ENCODE measurements at places on chromosomes 12 and 14.

GRCh38 chr12:112294793-112295192 is 87.4 kb downstream of the HECTD4 start:
- no peak for DNase-seq

DNA sequence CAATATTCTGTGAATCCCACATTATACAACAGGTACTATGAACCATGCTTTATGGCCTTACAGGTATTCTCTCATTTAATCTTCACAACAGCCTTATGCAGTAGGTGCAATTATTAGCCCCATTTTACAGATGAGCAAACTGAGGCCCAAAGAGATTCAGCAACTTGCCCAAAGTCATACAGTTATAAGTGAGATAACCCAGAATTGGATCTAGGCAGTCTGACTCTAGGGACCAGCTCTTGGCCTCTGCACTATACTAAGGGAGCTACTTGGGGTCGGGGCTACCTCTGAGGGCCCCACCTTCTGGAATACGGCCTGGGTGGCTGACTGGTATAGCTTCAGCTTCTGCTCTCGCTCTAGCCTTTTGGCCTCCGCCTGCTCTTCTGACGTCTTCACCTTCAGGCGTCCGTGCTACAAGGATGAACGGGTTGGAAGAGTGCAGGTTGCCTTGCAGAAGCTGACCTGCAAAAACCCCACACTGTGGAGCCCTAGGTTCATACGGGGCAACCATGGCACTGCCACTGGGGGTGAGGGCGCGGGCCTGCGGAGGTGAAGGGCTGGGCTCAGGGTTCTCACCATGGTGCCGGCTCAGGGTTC is 762 bp downstream of the RABGGTA start:
- no peak for DNase-seq

GRCh38 chr12:129337413-129337812 is 484.1 kb downstream of the GLT1D1 start:
- no peak for DNase-seq

DNA sequence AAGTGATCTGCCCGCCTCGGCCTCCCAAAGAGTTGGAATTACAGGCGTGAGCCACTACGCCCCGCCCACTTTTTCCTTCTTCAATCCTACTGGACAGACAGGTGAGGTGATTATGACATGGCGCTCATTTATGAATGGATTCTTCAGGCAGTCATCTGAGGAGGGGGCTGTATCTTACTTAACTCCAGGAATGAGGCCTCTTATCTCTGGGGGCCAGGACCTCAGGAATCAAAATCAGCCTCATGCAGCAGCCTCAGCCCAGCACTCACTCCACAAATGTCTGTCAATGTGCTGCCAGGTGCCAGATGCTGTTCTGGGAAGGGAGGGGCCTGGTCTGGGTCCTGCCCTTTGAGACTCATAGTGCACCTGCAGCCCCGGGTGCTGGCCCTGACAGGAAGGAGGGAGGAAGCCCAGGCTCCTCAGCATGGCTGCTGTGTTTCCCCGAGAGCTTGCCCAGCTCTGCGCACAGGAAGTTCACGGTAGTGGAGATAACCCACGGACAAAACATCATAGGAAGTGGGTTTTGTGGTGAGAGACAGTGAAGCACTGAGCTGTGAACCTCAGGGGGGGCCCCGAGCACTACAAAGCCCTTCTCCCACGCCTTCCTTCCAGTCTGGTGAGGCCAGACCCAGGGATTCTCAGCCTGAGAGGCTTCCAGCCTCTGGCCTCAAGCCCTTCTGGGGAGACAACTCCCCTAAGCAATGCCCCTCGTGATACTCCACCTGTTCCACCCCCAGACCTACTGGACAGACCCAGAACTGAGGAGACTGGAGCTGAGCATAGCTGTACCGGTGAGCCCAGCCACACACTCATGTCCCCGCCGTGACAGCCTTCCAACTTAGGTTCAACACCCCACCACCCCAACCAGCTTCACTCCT is 22.3 kb downstream of the GALNT6 start:
- DNase-seq, result no peak

GRCh38 chr14:54922598-54922997 is 20.0 kb upstream of the GCH1 start:
- DNase-seq, result no peak

DNA sequence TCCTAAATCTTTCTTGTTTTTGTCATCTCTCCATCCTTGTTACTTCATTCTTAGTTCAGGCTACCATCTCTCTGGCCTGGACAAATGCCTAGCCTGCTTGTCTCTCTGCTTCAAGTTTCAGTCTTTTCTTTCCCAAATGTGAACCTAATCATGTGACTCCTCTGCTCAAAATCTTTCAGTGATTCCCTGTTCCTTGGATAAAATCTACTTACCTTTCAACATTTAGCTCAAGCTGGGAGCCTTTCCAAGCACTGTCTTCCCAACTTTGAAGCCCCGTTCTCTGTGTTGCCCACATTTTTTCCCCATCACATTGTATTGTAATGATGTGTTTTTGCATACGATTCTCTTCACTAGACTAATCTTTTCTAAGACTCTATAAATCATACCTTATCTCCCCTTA is 24.7 kb downstream of the SLC7A8 start:
- DNase-seq, result no peak
